ENCODE measurements at places on chromosomes 3 and 15.

GRCh38 chr15:35499723-35500122 is 46.2 kb downstream of the DPH6 start:
- no peak for DNase-seq

DNA sequence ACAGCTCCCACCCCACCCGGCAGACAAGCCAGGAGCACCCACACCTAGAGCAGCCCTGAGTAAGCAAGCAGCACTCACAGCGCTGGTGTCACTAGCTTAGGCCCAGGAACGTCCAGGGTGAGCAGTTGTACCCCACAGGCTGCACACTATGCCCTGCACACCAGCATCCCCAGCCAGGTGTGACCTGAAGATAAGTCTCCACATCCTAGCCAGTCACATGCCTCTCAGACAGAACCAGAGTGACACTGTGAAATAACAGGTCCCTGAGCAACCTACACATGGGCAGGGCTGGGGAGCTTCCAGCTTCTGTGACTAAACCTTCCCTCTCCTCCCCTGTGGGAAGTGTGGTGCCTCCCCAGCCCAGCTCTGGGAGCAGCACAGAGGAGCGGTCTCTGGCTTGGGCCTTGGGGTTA is 253.6 kb downstream of the UACA start:
- DNase-seq: no peak

- DNase-seq: no peak
Observed at GRCh38 chr3:89494734-89495133, 387.3 kb downstream of the EPHA3 start.

DNA sequence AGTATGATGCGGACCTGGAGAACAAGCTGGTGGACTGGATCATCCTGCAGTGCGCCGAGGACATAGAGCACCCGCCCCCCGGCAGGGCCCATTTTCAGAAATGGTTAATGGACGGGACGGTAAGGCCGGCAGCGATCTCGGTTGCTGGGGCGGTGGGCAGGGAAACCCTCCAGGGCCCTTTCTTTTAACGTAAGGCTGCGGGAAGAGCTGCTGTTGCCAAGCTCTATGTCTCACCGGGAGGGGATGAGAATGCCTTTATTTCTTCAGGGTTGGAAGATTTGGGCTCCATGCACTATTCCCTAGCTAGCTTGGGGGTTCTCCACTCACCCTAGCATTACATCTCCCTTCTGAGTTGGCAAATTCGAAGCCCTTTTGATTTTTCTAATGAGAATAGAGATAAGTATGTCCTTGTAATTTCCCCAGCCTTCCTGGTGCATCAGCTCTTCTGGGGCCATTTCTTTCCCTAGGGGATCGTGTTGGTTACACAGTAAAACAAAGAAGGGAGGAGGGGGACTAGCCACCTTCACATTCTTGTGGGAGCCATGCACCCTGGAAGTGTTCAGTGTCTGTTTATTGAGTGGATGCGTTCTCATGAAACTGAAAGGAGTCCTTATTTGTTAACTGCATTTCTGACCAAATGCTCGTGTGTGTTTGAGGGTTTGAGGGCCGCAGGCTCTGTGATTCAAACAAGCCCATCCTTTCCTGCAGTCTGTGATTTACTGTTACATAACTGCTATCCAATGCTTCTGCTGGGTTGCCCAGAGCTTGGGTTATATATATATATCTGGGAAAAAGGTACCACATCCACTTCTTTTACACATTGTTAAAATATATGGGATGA is 982 bp downstream of the TAGLN3 start:
- DNase-seq: no peak

- peak; percentile 78 for DNase-seq
Observed at GRCh38 chr15:89656116-89656815, 999 bp upstream of the KIF7 start.

GRCh38 chr3:149450281-149450680 is 24.2 kb upstream of the TM4SF4 start:
- DNase-seq: no peak

DNA sequence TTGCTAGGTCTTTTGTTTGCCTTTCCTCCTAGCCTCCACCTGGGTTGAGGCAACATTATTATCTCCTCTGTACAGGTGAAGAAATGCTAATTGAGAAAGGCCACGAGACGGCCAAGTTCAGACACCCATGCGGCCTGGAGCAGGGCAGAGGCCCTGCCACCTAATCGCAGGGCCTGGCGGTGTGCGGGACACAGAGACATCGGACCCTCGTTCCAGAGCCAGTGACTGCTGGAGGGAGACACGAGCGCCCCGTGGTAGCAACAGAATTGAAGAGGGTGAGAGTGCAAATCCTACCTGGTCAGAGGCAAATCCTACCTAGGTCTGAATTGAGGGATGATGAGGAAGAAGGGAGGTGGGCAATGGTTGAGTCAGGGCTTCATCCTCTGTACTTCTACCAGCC is 113.8 kb upstream of the MEF2A start:
- no peak for DNase-seq

DNA sequence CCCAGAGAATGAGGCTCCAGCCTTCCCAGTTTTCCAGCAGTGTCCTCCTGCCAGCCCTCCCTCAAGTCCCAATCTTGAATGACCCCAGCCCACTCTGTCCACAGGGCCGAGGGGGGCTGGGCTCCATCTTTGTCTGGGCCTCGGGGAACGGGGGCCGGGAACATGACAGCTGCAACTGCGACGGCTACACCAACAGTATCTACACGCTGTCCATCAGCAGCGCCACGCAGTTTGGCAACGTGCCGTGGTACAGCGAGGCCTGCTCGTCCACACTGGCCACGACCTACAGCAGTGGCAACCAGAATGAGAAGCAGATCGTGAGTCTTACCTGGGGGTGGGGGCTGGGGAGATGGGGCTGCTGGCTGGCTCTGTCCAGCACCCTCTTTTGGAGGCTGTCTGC is 5.6 kb upstream of the FES start:
- DNase-seq: no peak

- no peak for DNase-seq
Observed at GRCh38 chr15:76669521-76670207, 235.5 kb downstream of the SCAPER start.

GRCh38 chr3:57179580-57180410 is 14.6 kb upstream of the IL17RD start:
- peak; percentile 38 for DNase-seq

DNA sequence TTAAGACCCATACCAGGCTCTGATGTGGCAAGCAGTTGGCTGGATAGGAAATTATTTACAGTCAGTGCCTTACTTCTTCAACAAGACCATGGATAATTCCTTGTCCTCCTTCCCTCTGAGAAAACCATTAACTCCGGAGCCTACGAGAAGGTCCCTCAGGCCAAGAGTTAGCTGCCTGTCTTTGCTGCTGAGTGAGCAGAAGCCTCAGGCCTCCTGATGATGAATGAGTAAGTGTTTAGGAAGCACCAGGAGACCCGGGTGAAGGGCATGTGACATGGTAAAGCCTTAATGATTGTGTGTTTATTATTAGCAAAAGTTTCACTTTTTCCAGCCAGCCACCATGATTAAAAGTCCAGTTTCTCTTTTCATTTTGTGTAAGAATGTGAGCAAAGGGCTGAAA is 174.9 kb upstream of the TOPAZ1 start:
- DNase-seq: peak; percentile 79

GRCh38 chr3:45365060-45365459 is 23.3 kb upstream of the LARS2 start:
- DNase-seq: peak; percentile 28

DNA sequence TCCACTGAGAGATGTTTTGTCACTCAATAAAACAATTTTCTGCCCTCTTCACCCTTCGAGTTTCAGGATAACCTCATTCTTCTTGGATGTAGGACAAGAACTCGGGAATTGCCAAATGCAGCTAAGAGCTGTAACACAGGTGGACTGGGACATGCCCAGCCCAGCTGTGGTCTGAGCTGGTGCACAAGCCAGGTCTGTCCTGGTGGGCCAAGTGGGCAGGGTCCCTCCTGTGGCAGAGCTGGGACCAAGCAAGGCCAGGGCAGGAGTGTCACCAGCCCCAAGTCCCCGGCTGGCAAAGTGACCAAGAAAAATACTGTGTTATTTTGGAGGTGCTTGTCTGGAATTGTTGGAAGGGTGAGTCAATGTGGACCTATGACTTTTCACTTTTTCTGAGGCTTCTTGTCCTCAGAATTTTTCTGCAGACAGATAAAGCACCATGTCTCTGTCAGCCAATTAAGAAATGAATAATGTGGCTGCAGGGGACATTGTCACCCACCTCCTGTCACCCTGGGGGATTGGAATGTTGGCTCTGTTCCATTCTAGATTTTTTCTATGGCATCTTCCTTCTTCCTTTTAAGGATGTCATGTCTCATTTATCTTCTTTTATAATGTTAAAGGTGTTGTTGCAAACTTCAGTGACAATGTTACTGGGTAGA is 645.2 kb upstream of the EPHA6 start:
- no peak for DNase-seq
